ENCODE measurements at places on chromosomes 5 and 9.

DNA sequence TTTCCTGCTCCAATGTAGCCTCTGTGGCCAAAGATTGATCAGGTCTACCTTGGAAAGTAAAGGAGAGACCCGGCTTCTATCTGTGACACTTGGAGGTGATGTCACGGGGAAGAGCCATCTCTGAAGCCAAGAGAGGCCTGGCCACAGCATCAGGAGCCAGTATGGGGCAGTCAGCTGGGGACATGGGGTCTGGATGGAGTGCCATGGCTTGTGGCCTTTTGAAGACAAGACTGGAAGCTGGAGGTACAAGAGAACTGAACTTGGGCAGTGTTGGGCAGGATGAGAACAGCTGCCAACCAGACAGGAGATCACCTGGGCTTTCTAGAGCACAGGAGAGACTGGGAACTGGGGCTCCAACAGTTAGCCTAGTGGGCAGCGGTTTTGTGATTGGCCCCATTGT is 190.7 kb downstream of the TENT4A start:
- DNase-seq = no peak

- DNase-seq = no peak
Observed at GRCh38 chr9:79562749-79563386, 8.9 kb upstream of the TLE4 start.

DNA sequence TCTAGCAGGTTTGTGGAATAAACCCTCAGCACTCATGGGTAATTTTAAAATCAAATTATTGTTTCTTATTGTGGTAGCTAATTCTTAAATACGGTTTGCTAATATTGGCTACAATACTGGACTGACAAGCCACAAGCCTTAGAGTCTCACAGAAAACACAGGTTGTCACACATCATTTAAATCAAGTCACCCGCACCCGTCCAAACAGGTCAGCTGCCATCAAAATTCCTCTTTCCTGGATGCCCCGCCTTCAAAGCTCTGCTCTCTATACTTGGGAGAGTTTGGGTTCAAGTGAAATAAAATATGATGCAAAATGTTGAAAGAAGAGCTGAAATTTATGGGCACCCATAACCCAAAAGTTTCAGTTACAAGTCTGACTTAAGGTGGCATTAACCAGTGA is 12.3 kb upstream of the SUSD1 start:
- DNase-seq = no peak

DNA sequence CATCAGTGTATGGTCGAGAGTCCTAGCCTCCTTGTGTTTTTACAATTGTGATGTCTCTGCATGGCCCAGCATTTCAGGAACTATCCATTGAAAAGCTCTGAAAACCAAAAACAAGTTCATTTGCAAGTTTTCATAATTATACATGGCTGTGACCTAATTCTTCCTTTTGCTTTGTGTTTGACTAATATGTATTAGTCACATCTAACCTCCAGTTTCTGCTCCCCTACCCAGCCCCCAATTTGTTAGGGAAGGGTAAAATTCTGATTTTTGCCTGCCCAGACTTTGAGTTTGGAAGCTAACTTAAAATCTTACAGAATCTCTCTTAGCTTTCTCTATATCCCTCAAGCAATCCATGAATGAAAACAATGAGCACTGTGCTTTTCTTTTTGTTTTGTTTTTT is 128.2 kb upstream of the SEMA6A start:
- DNase-seq = no peak

DNA sequence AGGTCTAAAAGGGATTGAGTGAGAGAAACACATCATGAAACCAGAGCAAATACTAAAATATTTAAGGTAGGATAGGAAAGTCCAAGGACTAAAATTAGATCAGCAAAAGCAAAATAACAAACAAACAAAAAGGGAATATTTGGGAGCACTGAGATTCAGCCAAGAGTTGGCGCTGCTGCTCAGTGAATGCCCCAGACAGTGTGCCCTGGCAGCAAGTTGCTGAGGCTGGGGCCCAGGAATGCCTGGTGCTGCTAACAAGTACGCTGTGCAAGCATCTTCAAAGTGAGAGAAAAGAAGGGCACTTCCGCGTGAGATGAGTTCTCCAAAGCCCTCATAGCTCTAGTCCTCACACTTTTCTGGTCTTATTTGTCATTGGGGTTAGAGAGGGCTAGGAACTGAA is 603.3 kb downstream of the EFNA5 start:
- DNase-seq = no peak

GRCh38 chr5:57598097-57598496 is 115.5 kb upstream of the ACTBL2 start:
- DNase-seq = no peak

GRCh38 chr9:1869843-1870242 is 145.3 kb upstream of the SMARCA2 start:
- no peak for DNase-seq

GRCh38 chr5:82513738-82514137 is 235.6 kb upstream of the RPS23 start:
- DNase-seq = no peak

GRCh38 chr9:69191231-69191630 is 17.2 kb downstream of the TJP2 start:
- DNase-seq = no peak

DNA sequence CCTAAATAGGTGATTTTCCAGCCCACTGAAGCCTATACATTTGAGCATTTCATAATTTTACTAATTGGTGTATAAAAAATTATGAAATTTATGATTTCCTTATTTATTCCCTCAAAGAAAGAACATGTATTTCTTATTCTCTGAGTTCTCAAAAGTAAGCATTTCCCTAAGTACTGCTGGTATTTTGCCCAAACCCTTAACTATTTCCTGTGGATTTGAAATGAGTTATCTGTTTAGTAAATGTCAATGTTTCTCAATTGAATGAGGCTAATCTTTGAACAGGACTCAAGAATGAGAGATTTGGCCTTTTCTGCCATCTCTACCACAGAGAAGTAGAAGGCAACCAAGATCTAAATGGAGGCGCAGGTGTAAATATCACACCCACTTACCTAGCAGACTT is 751.7 kb downstream of the TLE1 start:
- no peak for DNase-seq

DNA sequence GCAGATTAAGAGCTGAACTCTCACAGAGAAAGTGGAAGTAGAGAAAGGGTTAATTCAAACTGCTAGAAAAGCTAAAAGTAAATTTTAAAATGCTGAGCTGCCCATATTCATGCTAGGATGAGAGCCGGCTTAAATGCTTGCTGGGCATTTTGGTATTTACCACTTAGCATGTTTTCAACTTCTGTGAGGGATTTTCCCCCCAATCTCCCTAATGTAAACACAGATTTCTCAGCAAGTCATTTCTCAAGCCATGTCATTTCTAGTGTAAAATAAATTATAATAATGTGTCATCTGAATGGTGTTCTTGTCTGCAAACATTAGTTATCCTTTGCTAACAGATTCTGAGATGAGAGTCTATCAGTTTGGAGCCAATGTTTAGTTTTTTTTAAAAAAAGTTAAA is 22.3 kb downstream of the RPS23 start:
- no peak for DNase-seq

- no peak for DNase-seq
Observed at GRCh38 chr9:81636255-81636599, 53.1 kb downstream of the TLE1 start.

GRCh38 chr9:35993976-35994720 is 36.2 kb upstream of the OR2S2 start:
- DNase-seq = no peak

DNA sequence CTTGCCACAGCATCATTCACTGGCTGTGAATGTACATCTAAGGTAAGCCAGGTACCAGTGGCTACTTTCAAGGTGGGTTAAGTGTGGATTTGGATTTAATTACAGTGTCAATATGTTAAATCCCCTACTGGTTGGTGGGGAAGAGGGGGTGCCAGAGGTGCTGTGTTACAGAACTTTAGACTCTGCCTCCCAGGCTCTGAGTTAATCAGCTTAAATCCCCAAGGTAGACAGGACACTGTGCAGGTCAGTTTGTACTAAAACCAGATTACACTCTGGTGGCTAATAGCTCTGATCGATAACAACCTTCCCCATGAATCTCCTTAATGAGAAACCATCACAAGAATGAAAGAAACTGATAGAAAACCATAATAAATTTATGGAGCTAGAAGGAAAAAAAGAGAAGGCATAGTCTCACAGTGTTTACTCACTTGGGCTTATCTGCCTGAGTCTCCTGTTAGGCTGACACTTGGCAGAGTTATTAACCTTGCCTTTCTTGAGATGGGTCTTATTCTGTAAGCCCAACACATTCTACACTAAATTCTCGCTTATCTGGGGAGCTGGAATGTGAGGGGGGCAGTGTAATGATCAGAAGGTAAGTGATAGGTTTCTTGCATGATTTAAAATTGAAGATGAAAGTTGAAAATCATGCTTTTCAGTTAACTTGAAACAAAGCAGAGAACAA is 106.8 kb downstream of the LMNB1 start:
- DNase-seq = no peak

- DNase-seq = no peak
Observed at GRCh38 chr5:75072061-75072460, 19.7 kb upstream of the GCNT4 start.

DNA sequence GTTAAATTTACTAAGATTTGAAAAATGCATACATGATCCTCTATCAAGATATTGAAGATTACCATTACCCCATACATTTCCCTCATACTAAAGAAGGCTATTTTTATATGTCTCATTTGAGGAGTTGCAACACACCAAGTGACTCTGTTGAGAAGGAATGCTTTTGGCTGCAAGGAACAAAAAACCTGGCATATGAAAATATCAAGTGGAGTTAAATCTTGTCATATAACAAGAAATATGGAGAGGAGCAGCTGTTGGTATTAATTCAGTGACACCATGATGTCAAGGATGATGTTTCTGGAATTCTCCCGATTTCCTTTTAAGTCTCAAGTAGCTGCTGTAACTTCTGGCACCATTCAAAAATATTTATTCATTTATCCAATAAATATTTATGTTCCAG is 193.8 kb downstream of the CSNK1G3 start:
- DNase-seq = no peak

DNA sequence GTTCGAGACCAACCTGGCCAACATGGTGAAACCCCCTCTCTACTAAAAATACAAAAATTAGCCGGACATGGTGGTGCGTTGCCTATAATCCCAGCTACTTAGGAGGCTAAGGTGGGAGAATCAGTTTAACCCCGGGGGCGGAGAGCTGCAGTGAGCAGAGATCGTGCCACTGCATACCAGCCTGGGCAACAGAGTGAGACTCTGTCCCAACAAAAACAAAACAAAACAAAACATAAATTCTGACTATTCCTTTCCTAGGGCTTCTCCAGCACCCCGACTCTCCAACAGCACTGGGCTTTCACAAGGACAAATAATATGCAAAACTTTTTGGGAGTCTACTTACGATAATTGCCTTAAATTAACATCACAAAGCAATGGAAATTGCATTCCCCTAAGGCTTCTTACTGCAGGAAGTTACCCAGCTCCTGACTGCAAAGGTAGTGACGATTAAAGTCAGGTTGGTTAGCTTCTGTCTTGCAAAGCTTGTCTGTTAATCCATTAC is 15.9 kb upstream of the CDKN2AIPNL start:
- DNase-seq = no peak

GRCh38 chr9:128906741-128907140 is 14.0 kb upstream of the PHYHD1 start:
- no peak for DNase-seq

DNA sequence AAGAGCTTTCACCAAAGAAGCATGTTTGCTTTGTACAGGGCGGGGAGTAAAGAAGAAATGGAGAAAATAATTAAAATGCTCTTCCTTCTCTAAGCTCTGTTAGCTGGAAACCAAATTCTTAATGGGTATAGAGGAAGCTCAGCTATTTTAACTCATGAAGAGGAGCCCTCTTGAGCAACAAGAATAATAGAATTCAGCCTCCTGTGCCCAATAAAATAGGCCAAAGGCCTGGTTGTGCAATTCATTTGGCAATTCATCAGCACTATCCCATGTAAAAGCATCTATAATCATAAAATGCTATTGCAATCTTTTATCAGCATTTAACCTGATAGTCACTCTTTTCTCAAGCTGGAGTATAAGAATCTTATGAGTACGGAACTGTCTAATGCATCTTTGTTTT is 133.6 kb upstream of the CDH6 start:
- no peak for DNase-seq
